Urinary bladder (tissue), 4 donors: ENCODE measurements at places on chromosomes 1 and 21. TPM values are rescaled to one million over a fixed set of nuclear protein-coding genes. Genes with fewer than 3 reads are reported as not detected.

GRCh38 chr1:94101613-94102525 lies 19.1 kb downstream of the ABCA4 start:
- DNase-seq: no peak

GRCh38 chr1:209945377-209945776 lies 7.4 kb downstream of the SYT14 start:
- no peak for DNase-seq

Gene LYSMD1
- polyA plus RNA-seq: 14.0 TPM

Gene DNAH14
- polyA plus RNA-seq: 2.8 TPM
